Large intestine (tissue), 12 donors: ENCODE measurements at places on chromosomes 11 and 22. TPM values are rescaled to one million over a fixed set of nuclear protein-coding genes. Genes with fewer than 3 reads are reported as not detected.

The FIBIN gene
- 14.5 TPM for polyA plus RNA-seq

The LRRC74B gene
- 0.22 TPM for polyA plus RNA-seq

The LGALS12 gene
- 0.13 TPM for polyA plus RNA-seq

The OR51E1 gene
- 3.0 TPM for polyA plus RNA-seq

GRCh38 chr22:46070803-46071450 lies 79.4 kb upstream of the PPARA start:
- DNase-seq = no peak

- DNase-seq = no peak
Observed at GRCh38 chr11:24422376-24422775, 74.5 kb upstream of the LUZP2 start.

- DNase-seq = no peak
Observed at GRCh38 chr11:117932426-117932825, 3.2 kb upstream of the TMPRSS13 start.

GRCh38 chr22:35685731-35686130 lies 31.9 kb upstream of the APOL5 start:
- no peak for DNase-seq

- peak; percentile 90 for DNase-seq
Observed at GRCh38 chr11:12066799-12067508, 43.4 kb upstream of the MICAL2 start.

- DNase-seq = no peak
Observed at GRCh38 chr11:44467931-44468330, 97.5 kb upstream of the CD82 start.

DNA sequence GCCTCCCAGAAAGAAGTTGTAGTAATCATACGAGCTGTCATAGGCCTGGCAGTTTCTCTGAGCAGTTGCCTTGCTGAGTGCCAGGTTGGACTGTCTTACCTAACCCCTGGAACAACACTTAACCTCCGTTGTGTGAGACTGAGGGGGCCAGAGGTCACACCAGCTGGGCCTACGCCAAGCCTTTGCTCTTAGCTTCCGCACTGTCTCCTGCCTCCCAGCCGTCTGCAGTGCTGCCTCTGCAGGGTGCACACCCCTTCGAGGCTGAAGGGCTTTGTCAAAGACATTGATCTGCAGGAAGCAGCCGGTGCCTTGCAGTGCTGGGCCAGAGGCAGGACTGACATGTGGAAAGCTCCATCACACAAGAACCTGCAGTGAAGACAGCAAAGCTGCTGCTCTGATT lies 16.7 kb downstream of the TAB1 start:
- DNase-seq = no peak
